ENCODE measurements at places on chromosomes 13 and 19. TPM values are rescaled to one million over a fixed set of nuclear protein-coding genes. Genes with fewer than 3 reads are reported as not detected.

GRCh38 chr19:3580156-3580934, 4.9 kb upstream of the GIPC3 start:
- no peak for DNase-seq

DNA sequence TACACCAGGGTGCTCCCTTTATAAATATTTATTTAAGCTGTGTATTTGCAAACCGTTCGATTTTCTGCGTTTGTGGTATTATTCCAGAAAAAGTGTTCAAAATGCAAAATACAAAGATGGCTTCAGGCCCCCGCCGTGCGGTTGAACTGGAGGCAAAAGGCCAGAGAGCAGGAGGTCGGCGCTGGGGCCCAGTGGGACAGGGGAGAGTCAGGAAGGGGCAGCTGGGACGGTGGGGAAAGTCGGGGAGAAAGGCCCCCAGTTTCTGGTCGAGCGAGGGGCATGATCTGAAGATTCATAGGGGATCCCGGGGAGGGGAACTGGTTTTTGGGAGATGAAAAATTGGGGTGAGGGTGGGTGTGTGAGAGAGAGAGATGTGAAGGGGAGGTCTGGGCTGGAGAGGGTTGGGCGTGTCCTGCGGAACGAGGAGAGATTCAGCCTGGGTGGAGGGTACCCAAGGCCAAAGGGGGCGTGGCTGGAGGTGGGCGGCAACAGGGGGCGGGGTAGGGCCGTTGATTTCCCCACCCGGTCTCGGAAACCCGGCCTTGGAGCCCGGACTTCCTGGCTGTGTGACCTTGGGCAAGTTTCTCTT, 678 bp downstream of the ISOC2 start:
- DNase-seq, result peak; percentile 92

- peak; percentile 54 for DNase-seq
Observed at GRCh38 chr13:110306960-110307766, at the start of the genes COL4A1 and COL4A2. COL4A1 (minus strand) TSS chr13:110307157; CDS start chr13:110307027, 130 bp downstream. COL4A2 (plus strand) TSS chr13:110307284; CDS start chr13:110307904, 620 bp downstream.

DNA sequence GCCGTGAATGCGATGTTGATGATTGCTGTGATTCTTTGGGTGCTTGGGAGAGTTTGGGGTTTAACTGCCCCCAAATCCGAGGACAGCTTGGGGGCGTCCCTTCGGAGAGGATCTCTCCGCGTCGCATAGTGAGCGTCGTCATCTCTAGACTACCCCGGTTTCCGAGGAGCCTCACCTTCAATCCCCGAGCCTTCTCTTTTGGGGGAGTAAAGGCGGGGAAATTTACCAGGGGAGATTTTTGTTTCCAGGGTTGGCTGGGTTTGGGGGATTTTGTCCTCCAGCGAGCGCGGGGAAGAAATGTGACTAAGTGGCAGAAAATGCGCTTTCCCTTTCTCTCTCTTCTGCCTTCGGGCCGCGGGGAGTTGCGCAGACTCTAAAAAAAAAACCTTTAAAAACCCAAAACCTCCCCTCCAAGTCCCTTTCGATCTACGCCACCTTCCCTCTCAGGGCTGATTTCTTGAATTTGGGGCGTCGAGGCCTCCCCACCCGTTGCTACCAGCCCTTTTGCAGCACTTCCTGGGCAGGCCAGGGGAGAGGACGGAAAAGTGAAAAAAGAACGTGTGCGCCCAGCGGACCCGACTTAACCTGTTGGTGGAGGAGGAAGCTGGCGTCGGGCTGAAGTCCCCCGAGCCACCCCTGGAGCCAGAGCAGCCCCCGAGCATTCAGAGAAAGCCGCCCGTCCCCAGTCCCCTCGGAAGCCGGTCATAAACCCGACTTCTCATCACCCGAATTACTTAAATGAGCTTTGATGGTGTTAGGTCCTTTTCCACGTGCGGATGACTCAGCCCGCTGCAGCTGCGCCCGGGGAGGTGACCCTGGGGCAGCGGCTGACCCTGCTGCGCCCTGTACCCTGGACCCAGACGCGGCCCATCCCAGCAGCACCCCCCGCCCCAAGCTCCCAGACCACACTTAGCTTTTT, 17.7 kb downstream of the NFIX start:
- DNase-seq, result peak; percentile 85

DNA sequence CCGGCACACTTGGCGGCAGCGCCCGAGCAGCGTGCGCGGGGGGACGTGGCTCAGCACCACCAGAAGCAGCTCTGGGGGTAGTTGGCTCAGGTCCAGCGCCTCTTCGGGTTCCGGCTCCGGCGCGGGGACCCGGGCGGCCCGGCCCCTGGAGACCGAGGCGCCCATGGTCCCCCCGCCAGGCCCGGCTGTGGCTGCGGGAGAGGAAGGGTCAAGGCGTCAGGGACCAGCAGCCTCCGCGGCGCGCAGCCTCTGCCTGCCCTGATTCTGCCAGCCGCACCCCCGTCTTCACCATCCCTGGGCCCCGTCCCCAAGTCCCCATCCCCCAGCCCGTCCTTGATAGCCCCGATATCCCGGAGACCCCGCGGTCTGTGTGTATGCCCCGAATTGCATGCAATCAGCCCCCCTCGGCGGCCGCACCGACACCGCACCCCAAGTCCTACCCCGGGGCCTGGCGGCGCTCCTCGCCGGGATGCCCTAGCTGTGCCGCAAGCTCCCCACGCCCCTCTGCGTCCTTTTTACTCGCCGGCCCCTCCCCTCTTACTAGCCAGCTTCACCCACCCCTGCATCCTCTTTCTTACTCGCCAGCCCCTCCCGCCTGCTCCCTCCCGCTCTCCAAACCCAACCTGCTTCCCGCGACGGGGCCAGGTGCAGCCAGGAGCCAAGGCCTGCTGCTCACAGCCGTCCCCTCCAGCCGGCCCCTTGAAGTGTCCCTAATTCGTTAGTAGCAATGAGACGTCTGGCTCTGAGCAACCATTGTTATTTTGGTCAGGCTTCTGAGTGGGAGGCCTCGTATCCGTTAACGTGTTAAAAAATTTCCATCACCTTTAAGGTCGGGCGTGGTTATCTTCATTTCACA, at the start of gene FBXO27:
TSS of gene FBXO27 (minus strand) at position 487 of the 856 bp plus-strand sequence. CDS start at position 165, 322 bp downstream.
- DNase-seq, result peak; percentile 21

DNA sequence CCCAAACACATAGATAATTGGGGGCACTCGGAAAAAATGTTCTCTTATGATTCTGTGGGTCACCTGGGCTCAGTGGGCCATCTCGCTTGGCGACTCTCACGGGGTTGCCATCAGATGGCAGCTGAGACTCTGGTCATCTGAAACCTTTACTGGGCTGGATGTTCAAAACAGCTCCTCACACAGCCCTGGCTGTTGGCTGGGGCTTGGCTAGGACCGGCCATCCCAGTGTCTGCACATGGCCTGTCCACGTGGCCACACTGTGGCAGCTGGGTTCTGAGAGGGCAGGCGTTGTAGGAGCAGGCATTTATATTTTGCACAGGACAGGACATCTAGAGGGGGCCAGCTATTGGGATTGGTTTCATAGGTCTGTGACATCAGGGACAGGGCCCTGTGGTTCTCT, 15.5 kb downstream of the MED25 start:
- DNase-seq, result no peak

DNA sequence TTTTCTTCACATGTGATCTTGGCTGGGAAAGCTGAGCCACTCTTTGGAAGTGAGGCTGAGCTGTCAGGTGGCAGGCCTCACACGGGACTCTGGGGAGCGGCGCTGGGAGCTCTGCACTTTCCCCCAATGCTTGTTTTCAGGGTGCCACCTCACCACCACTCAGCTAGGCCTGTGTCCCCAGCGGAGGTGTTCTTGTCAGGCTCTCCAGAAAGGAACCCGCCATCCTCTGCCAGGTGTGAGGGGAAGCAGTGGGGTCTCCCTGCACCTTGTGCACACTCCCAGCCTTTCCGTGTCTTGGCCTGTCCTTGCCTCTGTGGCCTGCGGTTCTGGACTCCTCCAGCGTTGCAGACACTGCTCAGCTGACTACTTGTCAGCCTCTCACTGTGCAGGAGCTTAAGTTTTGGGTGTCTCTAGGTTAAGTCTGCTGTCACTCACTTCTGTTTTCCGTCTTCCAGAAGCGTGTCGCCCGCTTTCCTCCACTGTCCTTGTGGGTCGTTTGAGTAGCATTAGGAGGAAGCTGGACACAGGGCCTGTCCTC, 51.9 kb downstream of the GGACT start:
- peak; percentile 15 for DNase-seq

DNA sequence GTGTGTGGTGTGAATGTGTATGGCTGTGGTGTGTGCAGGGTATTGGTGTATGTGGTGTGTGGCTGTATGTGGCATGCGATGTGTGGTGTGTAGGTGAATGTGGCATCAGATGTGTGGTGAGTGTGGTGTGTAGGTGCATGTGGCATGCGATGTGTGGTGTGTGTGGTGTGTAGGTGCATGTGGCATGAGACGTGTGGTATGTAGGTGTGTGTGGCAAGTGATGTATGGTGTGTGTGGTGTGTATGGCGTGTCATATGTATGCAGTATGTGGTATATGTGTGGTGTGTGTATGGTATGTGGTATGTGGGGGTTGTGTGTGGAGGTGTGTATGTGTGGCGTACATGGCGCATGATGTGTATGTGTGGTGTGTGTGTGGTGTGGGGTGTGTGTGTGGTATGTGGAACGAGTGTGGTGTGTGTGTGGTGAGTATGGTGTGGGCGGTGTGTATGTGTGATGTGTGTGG, 63.4 kb downstream of the PEPD start:
- no peak for DNase-seq

DNA sequence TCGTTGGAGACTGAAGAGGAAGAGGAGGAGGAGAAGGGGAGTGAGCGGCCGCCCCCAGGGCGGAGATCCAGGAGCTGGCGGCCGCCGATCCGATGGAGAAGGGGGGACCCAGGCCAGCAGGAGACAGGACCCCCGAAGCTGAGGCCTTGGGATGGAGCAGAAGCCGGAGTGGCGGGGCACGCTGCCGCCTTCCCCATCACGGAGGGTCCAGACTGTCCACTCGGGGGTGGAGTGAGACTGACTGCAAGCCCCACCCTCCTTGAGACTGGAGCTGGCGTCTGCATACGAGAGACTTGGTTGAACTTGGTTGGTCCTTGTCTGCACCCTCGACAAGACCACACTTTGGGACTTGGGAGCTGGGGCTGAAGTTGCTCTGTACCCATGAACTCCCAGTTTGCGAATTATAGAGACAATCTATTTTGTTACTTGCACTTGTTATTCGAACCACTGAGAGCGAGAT, 1.8 kb downstream of the GADD45B start:
- DNase-seq, result peak; percentile 61

- no peak for DNase-seq
Observed at GRCh38 chr13:112219740-112220139, 152.8 kb downstream of the SOX1 start.

GRCh38 chr13:114315074-114315785, 927 bp downstream of the CHAMP1 start:
- DNase-seq, result peak; percentile 8

DNA sequence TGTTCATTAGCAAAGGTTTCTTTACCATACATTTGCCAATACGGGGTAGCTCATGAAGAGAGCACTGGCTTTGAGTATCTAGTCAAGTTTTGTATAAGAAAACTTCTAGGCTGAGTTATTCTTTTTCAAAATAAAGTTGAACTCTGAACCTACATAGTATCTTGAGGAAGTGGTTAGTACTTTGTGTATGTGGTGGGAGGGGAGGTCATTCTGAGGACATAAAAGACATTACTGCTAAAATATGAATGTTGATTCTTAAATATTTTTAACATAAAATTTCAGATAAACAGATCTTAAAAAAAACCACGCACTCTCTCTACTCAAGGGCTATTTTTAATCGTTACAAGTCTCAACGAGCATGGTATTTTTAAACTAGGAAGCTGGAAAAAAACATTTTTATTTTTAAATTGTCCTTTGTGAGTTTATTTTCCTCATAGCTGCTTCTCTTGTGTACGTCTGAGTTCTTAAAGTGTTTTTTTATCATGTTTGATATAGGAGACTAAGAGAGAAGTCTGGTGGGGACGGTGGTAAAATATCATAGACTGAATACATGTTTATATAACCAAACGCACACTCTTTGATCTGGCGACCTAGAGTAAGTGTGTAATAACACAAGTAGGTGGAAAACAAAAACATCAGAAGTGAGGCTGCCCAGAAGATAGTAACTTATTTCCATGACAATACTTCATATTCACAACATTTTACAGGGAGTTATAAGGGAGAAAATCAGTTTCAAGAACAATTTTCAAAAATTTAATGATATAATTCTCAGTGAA, 118.0 kb upstream of the POSTN start:
- DNase-seq, result no peak

DNA sequence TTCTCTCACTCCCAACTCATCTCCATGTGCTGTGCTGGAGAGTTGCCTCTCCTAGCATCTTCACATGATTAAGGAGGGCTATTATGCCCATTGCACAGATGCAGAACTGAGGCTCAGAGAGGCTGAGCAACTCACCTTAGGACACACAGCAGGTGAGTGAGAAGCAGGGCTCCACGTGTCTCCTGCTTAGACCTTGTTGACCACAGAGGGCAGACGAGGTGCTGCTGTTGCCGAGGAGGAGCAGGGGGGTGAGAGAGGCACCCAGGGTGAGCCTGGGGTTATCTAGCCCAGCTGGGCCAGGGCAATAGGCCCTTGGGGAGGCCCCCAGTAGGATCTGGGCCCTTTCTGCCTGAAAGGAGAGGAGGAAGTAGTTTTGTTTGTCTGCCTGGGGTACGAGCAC, 2.4 kb upstream of the HSH2D start:
- no peak for DNase-seq

DNA sequence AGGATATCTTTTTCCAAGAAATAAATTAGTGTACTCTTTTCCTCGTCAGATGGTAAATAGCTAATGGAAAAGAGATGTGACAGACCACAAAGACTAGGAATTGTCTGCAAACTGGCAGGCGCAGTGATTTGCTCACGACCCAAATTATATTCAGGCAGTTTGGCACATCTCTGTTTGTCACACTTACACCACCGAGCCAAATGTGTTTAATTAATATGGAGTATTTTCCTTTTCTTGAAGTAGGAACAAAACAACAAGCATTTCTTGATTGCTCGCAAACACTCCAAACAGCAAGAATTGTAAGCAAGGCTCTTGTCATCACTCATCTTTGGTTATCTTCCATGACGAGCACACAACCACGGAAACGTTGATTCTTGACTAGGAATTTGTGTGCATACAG, 884.2 kb downstream of the PCDH9 start:
- DNase-seq, result no peak

DNA sequence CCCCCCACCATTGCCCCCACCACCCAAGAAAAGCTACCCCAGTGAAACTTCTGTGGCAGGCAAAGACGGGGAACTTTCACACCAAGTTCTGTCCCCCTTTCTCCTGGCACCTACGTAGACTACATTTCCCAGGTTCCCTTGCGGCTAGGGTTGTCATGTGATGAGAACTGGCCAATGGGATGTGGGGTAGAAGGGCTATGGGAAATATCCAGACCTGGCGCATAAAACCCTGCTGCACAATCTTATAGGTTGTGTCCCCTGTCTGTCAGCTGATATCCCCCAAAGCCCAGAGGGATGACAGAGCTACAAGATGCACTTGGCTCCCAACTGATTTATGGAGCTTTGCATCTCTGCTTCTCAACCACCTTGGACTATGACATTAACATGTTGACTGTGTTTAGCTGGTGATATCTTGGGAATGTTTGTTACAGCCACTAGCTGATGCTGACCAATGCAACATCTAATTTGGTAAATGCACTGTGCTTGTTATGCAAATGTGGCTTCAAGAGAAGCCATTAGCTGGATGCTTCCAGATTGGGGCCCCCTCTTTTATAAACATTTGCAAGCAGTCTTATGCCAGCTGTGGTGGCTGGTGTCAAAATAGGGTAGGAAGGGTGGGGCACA, 6.1 kb downstream of the SH2D3A start:
- no peak for DNase-seq

The MRPL57 gene
- 25.2 TPM for total RNA-seq

The PRSS57 gene
- total RNA-seq, result not detected

The ZNF547 gene
- total RNA-seq, result 1.2 TPM

The IGLON5 gene
- 0.16 TPM for total RNA-seq

Data from colonic mucosa (tissue), 4 donors.